NCI-H345 (cell line): ENCODE measurements at places on chromosomes 7 and 10.
A peak's percentile ranks its signal among the peaks of the same experiment; 100 is the strongest.

DNA sequence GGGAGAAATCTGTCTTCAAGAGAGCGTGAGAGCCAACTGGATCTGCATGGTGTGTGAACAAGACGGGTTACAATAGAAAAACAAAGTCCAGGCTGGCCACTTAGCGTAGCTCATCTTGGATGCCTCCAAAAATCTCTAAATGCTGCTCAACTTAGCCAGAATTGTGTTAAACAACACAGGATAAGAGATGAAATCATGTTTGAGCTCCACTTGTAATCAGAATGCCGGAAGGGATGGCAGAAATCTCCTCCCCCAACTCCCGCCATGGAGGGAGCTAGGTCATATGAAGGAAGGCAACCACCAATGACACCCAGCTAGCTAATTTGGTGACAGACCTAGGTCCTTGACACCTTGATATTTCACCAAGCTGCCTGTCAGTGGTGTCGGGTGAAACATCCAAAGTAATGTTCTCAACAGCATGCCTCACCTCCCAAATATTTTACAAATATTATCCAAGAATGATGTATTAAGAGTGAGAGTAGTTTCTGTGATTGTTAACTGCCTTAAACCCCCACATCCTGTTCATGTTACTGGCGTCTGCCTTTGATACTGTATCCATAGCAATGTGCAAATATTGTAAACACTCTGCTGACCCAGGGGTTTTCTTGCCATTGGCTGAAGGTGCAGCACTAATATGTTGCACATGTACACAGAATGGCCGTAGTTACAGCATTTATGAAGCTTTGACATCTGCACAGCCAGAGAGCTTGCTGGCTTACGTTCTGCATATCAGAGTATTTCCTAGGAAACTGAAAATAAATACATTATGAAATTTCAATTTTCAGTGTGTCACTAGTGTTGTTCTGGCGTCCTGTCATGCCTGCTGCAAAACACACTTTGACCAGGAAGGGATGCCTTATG is 25.8 kb downstream of the TMEM254 start:
- DNase-seq: no peak

- DNase-seq: no peak
Measured at GRCh38 chr10:115879372-115880089, 393.5 kb downstream of the GFRA1 start.

DNA sequence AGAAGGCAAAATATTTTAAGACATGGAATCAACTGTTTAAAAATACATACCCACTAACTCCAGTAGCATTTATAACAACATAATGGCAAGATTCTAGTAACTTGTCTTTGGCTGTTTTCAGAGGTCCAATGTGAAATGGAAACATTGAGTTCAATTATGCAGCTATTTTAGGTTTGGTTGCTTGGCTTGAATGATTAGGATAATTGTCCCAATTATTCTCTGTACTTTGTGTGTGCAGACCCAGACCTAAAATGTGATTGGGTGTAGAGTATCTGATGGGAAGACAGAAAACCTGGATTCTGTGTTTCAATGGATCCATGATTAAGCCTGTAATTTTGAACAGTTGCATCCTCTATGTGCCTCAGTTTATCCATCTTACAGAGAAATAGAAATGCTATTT is 392.7 kb upstream of the NFE2L3 start:
- no peak for DNase-seq

GRCh38 chr10:93376372-93377293 is 105.5 kb downstream of the MYOF start:
- DNase-seq: peak; percentile 64

- DNase-seq: no peak
Measured at GRCh38 chr10:43754569-43755260, 106.0 kb upstream of the ZNF32 start.

GRCh38 chr10:34880817-34881216 is 65.7 kb upstream of the PARD3 start:
- DNase-seq: no peak

- DNase-seq: no peak
Measured at GRCh38 chr10:30803892-30804322, 174.4 kb upstream of the LYZL2 start.

GRCh38 chr7:76351372-76351771 is 7.4 kb downstream of the YWHAG start:
- DNase-seq: no peak

- DNase-seq: no peak
Measured at GRCh38 chr10:101139421-101139911, 8.4 kb downstream of the TLX1 start.

DNA sequence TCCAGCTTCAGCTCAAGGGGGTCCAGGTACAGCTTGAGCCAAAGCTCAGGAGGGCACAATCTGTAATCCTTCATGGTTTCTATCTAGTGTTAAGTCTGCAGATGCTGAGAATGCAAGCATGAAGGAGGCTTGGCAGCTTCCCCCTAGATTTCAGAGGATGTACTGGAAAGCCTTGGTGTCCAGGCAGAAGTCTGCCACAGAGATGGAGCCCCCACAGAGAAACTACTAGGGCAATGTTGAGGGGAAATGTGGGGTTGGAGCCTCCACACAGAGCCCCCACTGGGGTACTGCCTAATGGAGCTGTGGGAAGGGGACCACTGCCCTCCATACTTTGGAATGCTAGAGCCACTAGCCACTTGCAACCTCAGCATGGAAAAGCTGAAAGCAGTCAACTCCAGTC is 11.4 kb downstream of the ZNF25 start:
- no peak for DNase-seq

- DNase-seq: no peak
Measured at GRCh38 chr7:55369427-55370400, 4.6 kb downstream of the LANCL2 start.

- no peak for DNase-seq
Measured at GRCh38 chr7:150507947-150508602, 6.6 kb upstream of the GIMAP7 start.

DNA sequence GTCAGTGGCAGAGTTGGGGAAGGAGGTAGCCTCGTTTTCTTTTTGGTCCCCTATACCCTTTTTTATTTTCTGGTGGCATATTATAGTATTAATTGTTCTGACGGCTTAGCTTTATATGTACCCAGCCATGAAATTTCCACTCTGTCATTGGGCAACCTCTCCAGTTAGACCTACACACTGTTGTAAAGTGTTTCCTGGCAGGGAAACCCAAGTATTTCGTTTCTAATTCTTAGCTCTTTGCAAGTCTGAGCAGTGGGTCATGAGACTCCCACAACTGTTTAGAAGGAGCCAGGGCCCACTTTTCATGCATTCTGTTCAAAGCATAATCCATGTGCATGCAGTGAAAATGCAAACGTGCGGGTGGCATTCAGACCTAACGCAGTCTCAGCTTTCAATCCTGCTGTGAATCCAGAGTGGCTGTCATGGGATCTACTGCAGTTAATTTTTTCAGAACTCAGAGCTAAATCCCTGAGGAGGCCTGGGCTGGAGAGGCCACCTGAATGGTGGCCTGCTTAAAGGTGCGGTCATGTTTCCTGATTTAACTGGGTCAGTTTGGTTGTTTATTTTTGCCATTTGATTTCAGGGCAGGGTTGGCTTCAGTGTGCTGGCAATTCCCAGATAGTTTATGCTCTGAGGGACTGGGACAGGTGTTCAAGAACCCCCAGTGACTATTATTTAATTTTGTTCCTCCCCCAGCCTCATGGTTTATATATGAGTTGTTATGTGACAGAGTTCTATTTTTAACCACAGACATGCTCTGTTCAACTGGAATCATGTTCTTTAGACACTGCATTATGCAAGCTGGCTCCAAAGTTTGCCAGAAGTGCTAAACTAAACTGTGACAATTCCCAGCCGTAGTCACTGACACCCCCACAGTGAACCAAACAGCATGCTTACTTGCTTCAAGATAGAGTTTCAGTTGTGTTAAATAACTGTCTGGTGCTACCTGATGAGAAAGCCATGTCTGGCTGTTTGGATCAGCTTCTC is 27.4 kb upstream of the SYPL1 start:
- peak; percentile 67 for DNase-seq

- DNase-seq: no peak
Measured at GRCh38 chr10:114685456-114685855, 27.4 kb upstream of the ABLIM1 start.

GRCh38 chr10:16965344-16965616 is 148.1 kb upstream of the RSU1 start:
- DNase-seq: no peak

GRCh38 chr10:20698837-20699236 is 198.3 kb downstream of the NEBL start:
- no peak for DNase-seq

GRCh38 chr7:142569851-142570250 is 179.4 kb upstream of the PRSS1 start:
- no peak for DNase-seq

GRCh38 chr10:63515002-63515763 is 6.0 kb upstream of the REEP3 start:
- DNase-seq: no peak

DNA sequence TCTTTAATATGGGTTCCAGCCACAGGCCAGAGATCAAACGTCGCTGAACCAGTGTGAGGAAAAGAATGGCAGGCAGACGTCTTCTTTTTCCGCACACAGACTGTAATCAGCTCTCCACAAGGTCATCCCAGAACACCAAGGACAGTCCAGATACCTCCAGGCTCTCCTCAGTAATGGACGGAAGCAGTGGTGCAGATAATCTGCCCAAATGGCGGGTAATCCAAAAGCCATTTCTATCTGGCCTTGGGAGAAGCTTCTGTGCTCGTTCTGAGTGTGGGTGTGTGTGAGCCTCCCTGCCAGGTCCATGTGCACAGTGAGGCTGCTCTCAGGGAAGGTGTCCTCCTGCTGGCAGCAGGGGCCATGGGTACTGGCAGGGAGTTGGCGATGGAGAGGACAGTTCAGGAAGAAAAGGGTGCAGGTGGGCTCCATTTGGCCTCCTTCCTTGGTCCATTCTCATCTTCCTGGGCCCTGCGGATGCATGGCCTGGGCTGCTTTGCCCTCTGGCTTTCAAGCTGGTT is 15.6 kb upstream of the TEX36 start:
- DNase-seq: no peak

DNA sequence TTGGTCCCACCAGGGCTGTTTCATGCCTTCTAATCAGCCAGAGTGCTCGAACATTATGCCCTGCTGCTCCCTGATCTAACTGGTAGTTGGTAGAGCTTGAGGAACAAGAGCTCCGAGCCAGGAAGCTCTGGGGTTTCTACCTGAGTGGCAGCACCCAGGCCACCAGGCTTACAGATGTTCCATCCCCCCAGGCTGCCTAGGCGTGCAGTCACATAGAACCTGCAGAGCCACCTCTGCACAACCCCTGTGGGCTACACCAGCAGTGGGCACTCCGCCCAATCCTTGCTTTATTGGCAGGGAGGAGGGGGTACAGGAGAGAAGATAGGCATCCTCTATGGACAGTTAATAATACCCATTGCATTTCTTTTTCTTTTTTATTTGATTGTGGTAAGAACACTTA is 21.8 kb downstream of the MAP3K8 start:
- no peak for DNase-seq

GRCh38 chr7:112160771-112161150 is 45.4 kb downstream of the DOCK4 start:
- DNase-seq: no peak
